ENCODE measurements at places on chromosomes 12 and 14. TPM values are rescaled to one million over a fixed set of nuclear protein-coding genes. Genes with fewer than 3 reads are reported as not detected.

The PLBD2 gene
- 5.2 TPM for total RNA-seq

DNA sequence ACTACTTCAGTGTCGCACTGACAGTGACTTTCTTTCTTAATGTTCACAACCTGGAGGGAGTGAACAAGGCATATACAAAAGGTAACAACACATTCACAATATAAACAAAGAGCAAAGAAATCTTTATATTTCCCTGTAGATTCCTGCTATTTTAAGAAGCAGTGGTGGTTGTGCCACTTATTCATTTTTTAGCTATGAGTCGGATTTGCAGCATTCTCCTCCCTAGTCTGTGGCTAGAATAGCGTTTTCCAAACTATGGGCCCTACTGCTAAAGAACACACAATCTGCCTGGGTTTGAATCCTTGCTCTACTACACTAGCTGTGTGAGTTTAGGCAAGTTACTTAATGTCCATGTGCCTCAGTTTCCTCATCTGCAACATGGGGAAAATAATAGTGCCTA is 18.6 kb upstream of the MDM1 start:
- no peak for DNase-seq

GRCh38 chr14:87055007-87055406 is 938.0 kb downstream of the GALC start:
- DNase-seq, result no peak

GRCh38 chr14:50352584-50352983 is 40.5 kb downstream of the DMAC2L start:
- DNase-seq, result no peak

The RNF212B gene
- total RNA-seq, result not detected

The FLVCR2 gene
- 0.43 TPM for total RNA-seq

The PIWIL1 gene
- total RNA-seq, result not detected

GRCh38 chr14:80587096-80587724 is 354.3 kb downstream of the CEP128 start:
- DNase-seq, result no peak
